ENCODE measurements at places on chromosomes 2 and 18.

DNA sequence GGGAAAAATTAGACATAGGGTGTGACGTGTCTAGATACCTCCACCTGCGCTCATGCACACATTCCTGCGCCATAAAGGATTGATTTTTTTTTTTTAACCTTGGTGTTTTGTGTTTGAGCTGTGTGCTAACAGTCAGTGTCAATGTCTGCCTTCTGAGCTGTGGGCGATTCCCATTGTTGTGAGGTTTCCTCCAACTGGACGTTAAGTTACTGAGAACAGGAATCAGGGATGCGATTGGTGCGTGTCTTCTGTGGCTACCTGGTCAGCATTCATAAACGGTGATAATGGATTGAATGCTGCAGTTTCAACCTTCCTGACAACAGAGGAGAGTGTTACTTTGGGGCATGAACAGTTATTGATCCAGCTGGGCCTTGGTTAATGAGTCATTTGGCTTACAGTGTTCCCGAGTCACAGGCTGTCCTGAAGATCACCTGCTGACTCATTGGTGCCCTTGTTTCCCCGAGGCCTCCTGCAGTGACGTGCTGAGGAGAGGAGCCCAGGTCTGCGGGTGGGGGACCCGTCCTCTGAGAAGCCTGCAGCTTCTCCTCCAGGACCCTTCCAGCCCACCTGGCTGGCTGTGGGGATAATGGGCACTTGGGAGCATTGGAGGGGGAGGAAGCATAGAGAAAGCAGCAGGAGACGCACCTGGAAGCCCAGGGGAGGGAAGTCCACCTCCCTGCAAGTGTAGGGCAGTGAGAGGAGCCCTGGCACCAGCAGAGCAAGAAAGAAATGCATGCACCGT lies 25.8 kb upstream of the CABYR start:
- peak; percentile 79 for DNase-seq

GRCh38 chr2:48787580-48787979 lies 32.1 kb upstream of the LHCGR start:
- DNase-seq: no peak

GRCh38 chr2:183034806-183035205 lies 3.5 kb downstream of the NCKAP1 start:
- DNase-seq: no peak

DNA sequence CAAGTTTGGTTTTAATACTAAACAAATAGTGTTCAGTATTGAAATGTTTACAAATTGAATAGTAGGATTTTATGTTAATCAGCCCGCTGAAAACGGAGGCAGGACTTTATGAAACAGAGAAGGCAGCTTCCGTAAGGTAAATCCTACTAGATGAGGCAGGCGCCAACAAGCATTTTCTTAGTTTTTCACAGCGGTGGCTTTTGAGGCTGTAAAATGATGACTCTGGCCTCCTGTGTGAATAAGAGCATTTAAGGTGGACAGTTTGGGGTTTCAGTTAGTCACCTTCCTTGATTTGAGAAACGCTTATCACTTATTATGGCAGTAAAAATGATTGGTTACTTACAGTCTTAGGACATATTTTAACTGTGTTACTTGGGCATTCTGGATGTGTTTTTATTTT lies 212.9 kb downstream of the PTGR3 start:
- no peak for DNase-seq

DNA sequence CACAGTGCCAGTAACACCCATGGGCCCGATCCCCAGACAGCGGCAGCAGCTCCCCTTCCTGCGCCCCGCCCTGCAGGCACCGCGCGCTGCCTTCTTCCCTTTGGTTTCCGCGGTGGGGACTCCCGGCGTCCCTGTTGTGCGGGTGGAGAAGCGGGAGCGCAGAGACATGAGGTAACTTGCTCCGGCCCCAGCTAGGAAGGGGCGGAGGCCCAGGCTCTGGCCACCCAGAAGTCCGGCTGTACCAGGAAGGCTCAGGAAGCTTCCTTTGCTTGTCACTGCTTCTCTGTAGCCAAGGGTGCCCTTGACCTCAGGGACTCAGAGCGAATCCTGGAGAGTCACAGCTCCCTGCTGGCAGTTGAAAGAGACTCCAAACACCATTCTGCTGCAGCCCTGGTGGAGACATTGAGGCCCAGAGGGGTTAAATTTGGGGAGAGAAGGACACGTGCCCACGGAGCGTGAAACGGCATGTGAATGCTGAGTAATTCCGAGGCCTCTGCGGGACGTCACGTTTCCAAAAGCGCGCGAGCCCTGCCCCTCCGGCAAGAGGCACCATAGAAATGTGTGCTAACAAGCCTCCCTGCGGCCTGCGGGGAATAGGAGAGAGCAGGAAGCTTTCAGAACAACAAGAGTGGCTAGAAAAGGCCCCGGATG lies 6.7 kb upstream of the ADCY3 start:
- no peak for DNase-seq

GRCh38 chr2:151306621-151307020 lies 17.2 kb upstream of the NMI start:
- DNase-seq: peak; percentile 81

GRCh38 chr2:142462306-142462705 lies 331.5 kb upstream of the LRP1B start:
- no peak for DNase-seq

DNA sequence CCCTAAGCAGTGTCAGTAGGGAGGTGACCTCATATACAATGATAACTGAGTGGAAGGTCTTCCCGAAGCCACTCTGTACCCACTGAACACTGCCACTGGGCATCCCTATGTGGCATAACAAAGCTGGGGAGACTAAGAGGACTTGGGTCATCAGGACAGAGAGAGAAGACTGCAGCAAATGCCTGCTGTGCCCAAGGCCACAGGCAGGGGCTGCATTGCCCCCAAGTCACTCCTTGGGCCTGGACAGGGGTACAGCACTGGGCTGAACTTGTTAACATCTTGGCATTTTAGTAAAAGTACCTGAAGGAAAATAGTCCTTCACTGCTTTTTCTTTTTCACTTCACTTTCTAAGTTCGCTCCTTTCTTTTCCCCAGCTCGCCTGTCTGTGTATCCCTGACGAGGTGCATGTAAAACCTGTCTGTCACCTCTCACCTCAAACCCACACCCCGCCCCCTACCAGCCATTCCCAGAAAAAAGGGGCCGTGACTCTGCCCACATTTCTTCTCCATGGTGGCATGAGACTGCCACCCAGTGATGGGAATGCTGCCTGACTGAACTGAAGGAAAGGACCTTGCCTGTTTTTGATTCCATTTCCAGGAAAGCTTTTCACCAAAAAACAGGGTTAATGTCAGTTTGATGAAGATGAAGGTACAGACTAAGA lies 62.9 kb downstream of the MTHFD2 start:
- DNase-seq: peak; percentile 43

- peak; percentile 46 for DNase-seq
Measured at GRCh38 chr2:10413991-10414451, 34.1 kb downstream of the ODC1 start.

DNA sequence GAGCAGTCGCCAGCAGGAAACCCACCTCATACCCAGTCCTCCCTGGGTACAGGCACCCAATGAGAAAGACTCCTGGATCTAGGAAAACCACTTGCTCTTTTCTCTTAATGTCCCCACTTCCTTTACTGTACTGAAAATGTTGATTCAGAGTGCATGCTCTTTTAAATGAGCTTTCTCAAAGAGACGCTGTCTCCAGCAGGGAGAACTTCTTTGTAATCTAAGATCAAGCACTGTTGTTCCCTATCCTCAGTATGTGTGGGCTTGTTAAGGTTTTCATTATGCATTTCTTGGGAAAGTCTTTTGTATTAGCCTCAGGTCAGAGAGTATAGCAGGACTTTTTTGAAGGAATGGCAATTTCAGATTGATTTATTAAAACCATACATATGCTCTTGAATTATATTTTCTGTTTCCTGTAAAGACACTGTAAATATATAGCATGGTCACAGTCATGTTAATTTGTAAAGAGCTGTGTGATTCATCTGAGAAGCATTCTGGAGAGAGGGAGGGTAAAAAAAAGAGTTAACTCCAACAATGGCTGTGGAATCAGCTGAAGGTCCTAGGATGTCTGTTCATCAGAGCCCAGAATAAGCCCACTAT lies 178.1 kb downstream of the MGAT5 start:
- peak; percentile 70 for DNase-seq

DNA sequence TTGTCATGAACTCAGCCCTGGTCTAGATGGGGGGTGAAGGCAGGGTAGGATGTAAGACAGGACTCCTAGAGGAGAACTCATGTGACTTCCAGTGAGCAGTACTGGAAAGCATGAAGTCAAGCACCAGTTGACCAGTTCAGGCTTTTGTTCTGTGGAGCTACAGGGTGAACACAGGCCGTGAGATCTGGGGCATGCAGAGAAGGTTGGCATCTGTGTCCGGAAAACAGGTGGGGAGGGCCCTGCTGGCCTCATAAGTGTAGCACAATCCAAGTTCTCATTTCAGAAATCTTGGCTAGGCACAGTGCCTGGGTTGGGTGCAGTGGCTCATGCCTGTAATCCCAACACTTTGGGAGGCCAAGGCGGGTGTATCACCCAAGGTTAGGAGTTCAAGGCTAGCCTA lies 50.9 kb upstream of the SPATS2L start:
- no peak for DNase-seq

DNA sequence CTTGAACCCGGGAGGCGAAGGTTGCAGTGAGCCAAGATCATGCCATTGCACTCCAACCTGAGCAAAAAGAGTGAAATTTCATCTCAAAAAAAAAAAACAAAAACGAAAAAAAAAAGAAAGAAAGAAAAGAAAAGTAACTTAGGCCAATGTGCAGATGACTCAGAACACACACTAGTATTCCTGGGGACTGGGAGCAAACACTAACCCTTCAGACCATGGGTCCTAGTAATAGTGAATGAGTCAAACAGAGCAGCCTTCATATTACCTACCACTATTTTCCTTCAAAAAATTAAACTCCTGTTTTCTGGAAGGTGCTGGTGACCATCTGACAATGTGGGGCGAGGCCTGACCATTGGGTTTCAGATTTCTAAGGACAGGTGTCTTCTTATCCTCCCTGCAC lies 253.4 kb downstream of the PIEZO2 start:
- DNase-seq: no peak

DNA sequence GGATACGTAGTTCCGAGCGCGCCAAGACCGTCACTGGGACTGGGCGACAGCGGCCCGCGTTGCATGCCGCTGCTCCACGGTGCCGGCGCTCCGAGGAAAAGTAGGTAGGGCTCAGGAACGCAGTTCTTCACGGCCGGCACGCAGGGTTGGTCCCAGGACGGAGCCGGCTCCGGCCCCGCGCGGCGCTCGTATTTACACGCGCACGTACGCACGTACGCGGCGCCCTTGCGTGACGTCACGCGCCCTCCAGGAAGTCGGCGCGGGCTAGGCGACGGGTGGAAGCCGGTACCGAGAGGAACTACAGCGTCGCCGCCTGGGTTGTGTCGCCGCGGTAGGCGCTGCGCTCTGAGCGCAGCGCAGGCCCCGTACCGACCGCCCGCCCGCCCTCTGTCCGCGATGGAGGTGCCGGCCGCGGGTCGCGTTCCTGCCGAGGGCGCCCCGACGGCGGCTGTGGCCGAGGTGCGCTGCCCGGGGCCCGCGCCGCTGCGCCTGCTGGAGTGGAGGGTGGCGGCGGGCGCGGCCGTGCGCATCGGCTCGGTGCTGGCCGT lies at the start of gene CTDP1:
Gene CTDP1, plus strand, starts transcription at position 252 of the 548 bp plus-strand sequence. Its CDS starts 145 bp downstream, at position 397.
- no peak for DNase-seq

DNA sequence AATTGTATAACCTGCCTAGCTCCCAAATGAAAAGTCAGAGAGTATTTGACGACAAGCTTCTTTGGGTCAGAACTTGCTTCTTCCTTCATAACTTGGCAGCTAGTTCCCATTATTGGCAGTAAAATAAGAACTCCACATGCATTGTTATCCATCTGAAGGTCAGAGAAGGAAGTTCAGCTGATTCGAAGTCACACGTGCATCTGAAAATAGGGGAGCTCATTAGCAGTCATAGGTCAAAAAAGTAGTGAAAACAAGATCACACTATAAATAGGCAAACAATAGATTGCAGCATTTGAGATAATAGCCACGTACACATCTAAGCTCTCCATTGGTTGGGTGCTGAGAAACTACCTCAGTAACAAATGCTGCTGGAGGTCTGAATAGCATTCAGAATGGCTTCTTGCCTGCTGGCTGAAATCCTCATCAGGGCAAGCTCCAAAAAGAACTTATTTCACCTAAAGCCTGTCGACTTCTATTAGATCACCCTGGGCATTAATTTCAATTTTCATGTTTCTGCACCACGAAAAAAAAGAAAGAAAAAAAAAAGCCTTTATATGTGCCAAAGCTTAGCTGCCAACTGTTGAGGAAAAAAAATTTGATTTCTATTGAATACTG lies 1492.9 kb upstream of the CELF4 start:
- DNase-seq: no peak

DNA sequence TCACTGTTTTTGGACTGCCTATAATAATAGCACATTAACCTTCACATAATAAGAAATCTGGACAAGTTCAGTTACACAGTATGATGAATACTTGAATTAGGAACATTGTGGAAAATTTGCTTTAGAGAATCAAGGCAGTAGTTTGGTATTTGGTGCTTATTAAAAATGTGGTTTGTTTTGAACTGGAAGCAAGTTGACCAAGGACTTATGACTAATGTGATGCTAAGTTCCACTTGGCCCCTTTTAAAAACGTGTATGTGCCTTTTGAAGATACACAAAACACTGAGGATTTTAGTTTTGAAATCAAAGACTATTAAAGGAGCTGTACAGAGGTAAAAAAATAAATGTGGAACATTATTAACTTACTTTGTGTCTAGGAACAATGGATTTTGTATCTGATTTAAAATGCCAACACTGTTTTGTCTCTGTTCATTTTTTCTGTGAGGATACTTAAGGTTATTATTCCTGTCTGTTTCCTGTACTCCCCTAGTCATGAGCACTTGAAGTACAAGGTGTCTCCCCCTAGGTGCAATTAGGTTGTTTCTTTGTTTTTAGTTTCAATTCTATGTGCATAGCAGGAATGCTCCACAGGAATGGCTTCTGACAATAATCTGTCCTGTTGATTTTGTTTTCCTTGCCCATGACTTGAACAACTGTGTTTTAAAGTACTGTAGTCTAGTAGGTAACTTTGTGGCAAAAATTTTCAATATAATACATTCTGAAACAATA lies 49.6 kb upstream of the PTH2R start:
- no peak for DNase-seq

GRCh38 chr2:30511122-30512083 lies 64.4 kb downstream of the LCLAT1 start:
- peak; percentile 62 for DNase-seq
